ENCODE measurements at places on chromosomes 12 and 14. TPM values are rescaled to one million over a fixed set of nuclear protein-coding genes. Genes with fewer than 3 reads are reported as not detected.

Gene C12orf54
- total RNA-seq: not detected

Gene CD163L1
- total RNA-seq: 5.7 TPM

Gene C12orf50
- total RNA-seq: not detected

Gene NYNRIN
- 7.5 TPM for total RNA-seq

Gene BICD1
- total RNA-seq: 9.0 TPM

Gene KRT79
- not detected for total RNA-seq

Gene WDR89
- 5.8 TPM for total RNA-seq

Gene GSKIP
- total RNA-seq: 17.8 TPM

Gene ANG
- total RNA-seq: 1.1 TPM

Gene RFX4
- not detected for total RNA-seq

Gene GSC
- total RNA-seq: not detected

Gene ACOT4
- total RNA-seq: 1.2 TPM

Gene OR5AU1
- total RNA-seq: not detected

GRCh38 chr12:120055231-120056000 is 61.1 kb downstream of the RAB35 start:
- no peaks in the 10 kb centered on the region for H3K4me1 ChIP-seq
- no peak overlapping the region for H3K4me3 ChIP-seq
- H3K27ac ChIP-seq: no peak overlapping the region

- peak overlapping the region; percentile 36 for H3K27ac ChIP-seq
- H3K4me1 ChIP-seq: peaks cover 6% of the 10 kb centered on the region
- H3K36me3 ChIP-seq: no peaks in the 10 kb centered on the region
- H3K4me3 ChIP-seq: no peak overlapping the region
- no peaks in the 10 kb centered on the region for H3K27me3 ChIP-seq
- DNase-seq: no peak
These were observed 13.7 kb upstream of the FBXL14 start for GRCh38 chr12:1607940-1608712.

DNA sequence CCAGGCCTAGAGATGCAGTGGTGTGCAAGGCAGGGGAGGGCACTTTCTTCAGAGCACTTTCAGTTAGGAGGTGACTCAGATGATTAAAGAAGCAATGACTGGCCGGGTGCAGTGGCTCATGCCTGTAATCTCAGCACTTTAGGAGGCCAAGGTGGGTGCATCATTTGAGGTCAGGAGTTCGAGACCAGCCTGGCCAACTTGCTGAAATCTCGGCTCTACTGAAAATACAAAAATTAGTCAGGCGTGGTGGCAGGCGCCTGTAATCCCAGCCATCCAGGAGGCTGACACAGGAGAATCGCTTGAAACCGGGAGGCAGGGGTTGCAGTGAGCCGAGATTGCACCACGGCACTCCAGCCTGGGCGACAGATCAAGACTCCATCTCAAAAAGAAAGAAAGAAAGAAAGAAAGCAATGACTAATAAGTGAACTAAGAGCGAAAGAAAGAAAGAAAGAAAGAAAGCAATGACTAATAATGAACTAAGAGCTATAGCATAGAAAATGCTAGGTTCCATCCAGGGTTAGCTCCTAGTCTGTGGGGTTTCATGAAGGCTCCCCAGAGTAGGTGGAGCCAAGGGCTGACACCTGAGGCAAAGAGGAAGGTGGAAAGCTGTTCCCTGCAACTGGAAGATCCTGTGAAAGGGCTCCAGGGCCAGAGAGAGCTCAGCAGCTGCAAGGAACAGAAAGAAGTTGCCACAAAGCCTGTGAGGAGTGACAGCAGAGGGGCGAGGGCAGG is 334.5 kb downstream of the CACNA1C start:
- peak overlapping the region; percentile 24 for H3K27ac ChIP-seq
- no peak for DNase-seq
- H3K27me3 ChIP-seq: no peaks in the 10 kb centered on the region
- no peaks in the 10 kb centered on the region for H3K36me3 ChIP-seq
- H3K4me3 ChIP-seq: no peak overlapping the region

GRCh38 chr12:65152596-65152995 is 16.8 kb upstream of the LEMD3 start:
- no peak overlapping the region for H3K4me3 ChIP-seq
- no peak overlapping the region for H3K27ac ChIP-seq
- peaks cover 19% of the 10 kb centered on the region for H3K27me3 ChIP-seq
- H3K4me1 ChIP-seq: no peaks in the 10 kb centered on the region
- H3K36me3 ChIP-seq: no peaks in the 10 kb centered on the region

- DNase-seq: no peak
- H3K4me3 ChIP-seq: no peak overlapping the region
- no peaks in the 10 kb centered on the region for H3K36me3 ChIP-seq
- no peaks in the 10 kb centered on the region for H3K27me3 ChIP-seq
These were observed 155.1 kb downstream of the BTG1 start for GRCh38 chr12:91990525-91990924.

DNA sequence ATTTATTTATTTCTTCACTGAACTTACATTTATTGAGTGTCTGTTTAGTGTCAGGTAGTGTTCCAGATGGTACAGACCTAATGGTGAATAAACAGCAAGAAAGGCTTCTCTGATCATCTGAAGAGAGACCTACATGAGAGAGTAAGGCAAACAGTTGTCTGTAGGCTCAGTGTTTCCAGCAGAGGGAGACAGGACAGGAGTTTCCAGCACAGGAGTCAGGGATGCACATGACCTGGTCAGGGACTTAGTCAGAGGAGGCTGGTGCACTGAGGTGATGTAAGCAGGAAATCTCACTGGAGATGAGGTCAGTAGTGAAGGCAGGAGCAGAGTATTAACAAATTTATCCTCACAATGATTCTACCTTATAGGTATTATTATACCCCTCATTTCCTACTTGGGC is 233.2 kb downstream of the MDGA2 start:
- no peak overlapping the region for H3K27ac ChIP-seq
- DNase-seq: no peak
- H3K4me3 ChIP-seq: no peak overlapping the region
- H3K4me1 ChIP-seq: no peaks in the 10 kb centered on the region
- no peaks in the 10 kb centered on the region for H3K36me3 ChIP-seq
- no peaks in the 10 kb centered on the region for H3K27me3 ChIP-seq

DNA sequence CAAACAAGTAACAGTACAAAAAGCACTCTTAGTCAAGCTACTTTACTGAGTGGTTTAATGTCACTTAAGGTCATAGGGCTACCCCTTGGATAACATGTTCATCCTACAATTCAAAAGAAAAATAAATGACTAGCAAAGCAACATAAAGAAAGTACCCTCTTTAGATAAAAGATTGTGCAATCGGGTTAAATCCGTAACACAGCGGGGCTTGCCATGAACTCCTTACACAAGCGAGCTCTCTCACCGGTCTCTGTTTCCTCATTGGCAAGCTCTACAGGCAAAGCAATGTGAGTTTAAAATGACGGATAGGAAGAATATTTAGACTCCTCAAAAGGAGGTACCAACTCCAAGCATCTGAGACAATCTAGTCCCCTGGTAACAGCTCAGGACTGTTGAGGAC is 140.6 kb downstream of the EGLN3 start:
- no peak for DNase-seq
- H3K4me1 ChIP-seq: no peaks in the 10 kb centered on the region
- no peak overlapping the region for H3K4me3 ChIP-seq
- no peak overlapping the region for H3K27ac ChIP-seq
- H3K36me3 ChIP-seq: no peaks in the 10 kb centered on the region
- no peaks in the 10 kb centered on the region for H3K27me3 ChIP-seq

- H3K4me3 ChIP-seq: no peak overlapping the region
- peaks cover under 1% of the 10 kb centered on the region for H3K4me1 ChIP-seq
- H3K27me3 ChIP-seq: no peaks in the 10 kb centered on the region
- H3K27ac ChIP-seq: no peak overlapping the region
- no peaks in the 10 kb centered on the region for H3K36me3 ChIP-seq
- DNase-seq: no peak
These were observed 21.9 kb upstream of the IFT81 start for GRCh38 chr12:110102255-110102654.

DNA sequence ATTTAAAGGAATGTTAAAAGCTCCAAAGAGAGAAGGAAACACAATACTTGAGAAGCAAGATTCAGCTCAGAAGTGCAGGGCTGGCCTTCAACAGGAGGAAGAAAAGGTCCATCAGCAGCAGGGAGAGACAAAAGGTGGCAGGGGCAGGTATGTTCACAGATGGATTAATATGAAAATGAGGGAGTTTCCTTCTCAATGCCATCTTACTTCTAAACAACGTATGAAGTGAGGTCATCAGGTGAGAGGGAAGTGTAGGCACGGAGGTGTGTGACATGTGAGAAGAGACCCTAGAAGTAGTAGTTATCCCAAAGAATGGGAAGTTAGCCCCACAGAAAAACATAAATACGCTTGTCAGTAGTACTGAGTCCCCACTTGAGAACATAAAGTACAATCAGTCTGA is 122.5 kb downstream of the CCER1 start:
- no peak overlapping the region for H3K4me3 ChIP-seq
- H3K27ac ChIP-seq: no peak overlapping the region
- no peaks in the 10 kb centered on the region for H3K4me1 ChIP-seq
- H3K36me3 ChIP-seq: no peaks in the 10 kb centered on the region

Measured in heart right ventricle (tissue), 16 donors.